Stimulated activated CD8-positive, alpha-beta memory T cell treated with anti-CD3 and anti-CD28 coated beads, Interleukin-7, amount 100 ng/mL, for 48 hours (primary cell): ENCODE measurements at places on chromosomes 4 and X.

DNA sequence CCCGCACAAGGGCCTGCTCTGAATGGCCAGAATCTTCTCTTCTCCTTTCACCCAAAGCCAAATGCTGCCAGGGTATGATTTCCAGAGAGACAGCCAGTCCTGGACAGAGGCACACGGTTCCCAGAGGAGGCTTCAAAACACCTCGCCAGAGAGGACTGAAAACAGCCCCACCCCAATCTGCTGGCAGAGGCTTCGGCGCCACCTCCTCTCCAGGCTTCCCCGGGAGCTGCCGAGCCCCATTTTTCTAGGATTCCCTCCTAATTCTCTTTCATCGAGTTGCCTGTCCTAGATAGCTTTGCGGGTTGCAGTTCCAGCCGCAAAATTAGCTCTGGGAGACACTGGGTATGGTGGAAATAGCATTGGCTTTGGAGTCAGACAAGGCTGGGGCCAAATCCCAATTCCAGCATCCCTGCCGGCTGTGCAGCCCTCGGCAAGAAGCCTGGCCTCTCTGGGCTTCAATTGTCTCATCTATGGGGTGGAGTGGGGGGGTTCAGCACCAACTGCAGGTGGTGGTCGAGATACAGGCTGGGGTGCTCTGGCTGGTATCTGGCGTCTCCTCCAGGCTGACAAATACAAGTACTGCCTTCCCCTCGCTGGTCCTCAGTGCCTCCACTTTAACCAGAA, 22.6 kb downstream of the PPP2R2C start:
- no peak for DNase-seq

DNA sequence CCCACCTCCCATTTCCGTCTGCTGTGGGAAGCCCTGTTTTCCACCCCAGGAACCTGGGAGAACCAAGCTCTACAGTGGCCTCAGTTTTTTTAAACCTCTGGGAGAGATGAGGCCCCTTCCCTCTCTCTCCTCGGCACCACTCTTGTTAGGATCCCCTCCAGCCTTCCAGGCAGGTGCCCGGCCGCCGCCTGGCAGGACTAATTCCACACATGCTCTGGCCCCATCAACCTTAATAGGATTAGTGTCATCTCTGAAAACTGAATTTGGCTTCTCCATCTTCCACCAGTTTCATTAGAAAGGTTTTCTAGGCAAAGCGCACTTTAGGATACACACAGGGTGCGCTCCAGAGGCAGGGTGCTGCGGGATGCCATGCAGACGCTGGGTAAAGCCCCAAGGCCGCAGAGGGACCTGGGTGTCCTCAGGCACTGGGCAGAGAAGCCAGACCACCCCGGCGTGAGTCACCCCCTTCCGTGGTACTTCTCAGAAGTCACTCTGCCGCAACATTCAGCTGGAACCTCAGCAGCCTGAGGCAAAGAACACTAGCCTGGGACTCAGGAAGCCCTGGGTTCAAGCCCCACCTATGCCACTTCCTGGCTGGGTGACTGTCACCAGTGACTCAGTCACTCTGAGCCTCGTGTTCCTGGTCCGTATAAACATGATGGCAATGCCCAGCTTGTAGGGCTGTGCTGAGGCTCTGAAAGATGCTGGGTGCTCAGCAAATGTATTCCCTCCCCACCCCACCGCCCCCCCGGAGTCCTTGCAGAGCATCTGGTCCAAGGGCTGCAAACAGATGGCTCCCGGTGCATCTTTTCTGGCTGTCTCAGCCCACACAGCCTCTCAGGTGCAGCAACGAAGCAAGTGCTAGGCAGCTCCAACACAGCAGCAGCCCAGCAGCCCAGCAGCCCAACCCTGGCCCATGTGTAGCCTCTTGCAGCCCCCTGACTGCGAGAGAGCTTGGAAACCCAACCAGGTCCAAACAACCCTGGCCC, 29.1 kb downstream of the PPP2R2C start:
- no peak for DNase-seq

- no peak for DNase-seq
Observed at GRCh38 chr4:153426207-153426885, 39.8 kb upstream of the TMEM131L start.

- DNase-seq, result no peak
Observed at GRCh38 chr4:137307806-137308205, 224.5 kb downstream of the PCDH18 start.

DNA sequence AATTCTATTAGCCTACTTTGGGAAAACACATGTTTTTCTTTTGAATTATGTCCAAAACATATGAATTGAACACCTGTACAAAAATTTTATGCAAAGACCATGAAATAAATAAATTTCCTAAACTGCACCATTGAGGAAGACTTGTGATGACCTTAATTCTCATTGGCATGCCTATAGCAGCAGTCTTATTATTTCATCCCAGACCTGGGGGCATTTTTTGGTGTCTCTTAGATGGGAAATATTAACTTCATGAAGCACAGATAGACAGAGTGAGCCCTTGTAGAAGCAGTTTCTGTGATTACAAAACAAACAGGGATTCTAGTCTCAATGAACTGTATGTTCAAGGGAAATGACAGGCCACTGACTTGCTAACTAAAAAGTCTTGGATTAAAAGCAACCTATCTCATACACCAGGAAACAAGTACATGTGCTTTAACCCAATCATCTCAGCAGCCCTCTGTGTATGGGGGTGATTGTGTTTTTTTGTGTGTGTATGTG, 32.0 kb upstream of the HPGD start:
- no peak for DNase-seq

DNA sequence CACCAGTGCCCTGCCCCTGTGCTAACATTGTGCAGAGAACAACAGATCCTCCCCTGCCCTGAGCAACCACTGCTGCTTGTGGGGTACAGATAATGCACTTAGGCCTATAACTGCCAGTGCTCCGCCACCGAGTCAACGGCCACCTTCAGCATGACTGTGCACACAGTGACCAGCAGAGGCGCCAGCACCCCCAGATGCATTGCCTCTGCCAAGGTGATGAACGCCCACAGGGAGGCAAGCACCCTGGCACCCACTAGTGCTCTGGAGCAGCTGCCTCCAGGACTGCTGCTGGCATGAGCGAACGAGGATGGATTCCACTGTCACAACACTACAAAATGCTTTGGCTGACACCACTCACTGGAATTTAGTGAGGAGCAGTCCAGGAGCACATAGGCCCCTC, 38.2 kb downstream of the SPIN2B start:
- no peak for DNase-seq

DNA sequence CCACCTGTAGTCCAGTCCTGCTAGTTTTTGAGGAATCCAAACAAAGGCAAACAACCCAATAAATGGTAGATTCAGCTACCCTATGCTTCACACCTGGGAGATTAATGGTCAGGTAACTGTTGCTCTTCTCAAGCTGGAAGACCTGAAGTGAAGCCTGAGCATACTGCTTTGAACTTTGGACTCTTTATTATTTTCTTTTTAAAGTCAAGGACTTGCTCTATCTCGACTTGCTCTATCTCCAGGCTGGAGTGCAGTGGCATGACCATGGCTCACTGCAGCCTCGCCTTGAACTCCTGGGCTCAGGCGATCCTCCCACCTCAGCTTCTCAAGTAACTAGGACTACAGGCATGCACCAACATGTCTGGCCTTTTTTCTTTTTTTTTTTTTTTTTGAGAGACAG, 14.7 kb upstream of the KLHL13 start:
- no peak for DNase-seq

DNA sequence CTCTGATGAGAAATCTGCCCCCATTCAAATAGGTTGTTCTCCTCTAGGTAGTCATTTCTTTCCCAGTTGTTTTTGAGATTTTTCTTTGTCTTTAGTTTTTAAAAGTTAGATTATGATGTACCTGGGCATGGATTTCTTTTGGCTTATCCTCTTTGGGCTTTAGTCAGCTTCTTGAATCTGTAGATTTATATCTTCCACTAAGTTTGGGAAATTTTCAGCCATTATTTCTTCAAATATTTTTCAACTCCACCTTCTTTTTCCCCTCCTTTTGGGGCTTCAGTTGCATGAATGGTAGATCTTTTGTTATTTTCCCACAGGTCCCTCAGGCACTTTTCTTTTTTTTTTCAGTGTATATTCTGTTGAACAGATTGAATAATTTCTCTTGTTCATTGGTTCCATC, 77.3 kb downstream of the JADE3 start:
- no peak for DNase-seq

DNA sequence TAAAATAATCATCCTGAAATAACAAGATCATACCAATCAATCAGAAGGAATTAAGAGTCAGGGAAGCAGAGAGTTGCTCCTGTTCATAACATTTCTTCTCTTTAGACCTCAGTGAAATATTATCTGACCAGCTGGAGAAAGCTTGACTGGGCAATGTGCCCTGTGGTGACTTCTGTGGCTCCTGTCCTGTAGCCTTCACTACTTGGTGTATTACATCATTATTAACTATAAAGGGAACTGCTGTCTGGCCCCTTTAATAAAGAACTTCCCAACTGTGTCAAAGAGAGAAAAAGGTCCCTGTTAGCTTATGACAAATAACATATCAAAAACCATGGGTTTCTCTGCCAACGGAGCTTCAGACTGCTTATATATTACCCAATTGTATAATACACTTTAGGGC, 18.0 kb downstream of the OPHN1 start:
- DNase-seq, result no peak

DNA sequence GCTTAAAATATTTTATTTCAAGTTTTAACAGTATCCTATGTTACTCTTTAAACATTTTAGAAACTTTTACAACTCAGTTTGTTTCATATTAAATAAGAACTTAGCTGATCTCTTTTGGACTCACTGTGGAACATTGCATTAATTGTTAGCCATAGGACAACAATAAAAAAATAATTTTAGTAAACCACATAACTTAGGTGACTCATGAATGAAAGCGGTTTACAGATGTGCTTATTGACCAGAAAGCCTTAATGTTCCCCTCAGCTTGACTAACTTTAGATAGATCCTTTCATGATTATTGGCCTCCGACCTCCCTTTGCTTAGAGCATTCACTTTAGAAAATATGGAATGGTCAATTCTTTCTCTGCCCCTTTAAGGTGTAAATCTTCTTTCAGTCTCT, 783.5 kb upstream of the MAGEB2 start:
- no peak for DNase-seq

DNA sequence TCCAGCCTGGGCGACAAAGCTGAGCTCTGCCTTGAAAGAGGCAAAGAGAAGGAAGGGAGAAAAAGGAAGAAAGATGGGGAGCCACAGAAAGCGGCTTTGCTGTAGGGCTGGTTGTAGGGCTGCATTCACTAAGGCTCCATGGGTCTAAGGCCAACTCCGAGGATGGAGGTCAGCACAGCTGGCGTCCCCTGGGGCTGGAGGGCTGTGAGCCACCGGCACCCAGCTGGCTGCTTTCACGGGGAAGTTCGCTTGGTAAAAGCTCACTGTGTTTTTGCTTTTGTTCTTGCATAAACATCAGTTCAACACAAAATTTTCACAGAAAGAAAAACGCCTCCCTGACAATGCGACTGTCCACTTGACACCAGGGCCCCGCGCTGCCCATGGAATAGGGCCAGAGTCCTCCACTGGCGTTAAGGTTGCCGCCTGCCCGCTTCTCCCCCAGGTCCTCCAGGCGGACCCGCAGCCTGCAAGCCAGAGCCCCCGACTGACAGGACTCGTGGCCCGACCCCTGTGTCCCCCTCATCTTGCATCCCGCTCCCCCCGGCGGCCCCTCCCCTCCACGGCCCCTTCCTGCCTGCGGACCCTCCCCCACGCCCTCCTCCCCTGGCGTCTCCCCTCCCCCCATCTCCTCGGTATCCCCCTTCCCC, 1.1 kb downstream of the RNF212 start:
- DNase-seq, result no peak

DNA sequence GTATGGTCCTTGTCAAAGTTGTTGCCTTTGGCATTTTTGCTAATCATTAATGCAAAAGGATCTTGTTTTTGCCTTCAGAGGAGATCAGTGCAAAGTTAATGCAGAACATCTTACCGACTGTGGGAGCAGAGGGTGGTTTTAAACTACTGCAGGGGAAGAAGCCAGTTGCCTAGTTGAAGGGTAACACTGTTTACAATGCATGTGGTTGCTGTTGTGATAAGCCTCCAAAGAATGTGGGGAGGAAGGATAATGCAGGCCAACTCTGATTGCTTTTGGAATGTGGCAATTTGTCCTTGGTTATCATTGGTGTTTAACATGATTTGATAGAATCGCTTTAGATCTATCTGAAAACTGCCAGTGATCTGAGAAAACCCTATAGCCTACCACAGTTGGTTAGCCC, 204.3 kb upstream of the TLL1 start:
- DNase-seq, result no peak

- DNase-seq, result no peak
Observed at GRCh38 chr4:825971-826330, at the start of gene CPLX1. Gene CPLX1 (minus strand): TSS chr4:826129. CDS start chr4:824522, 1,607 bp downstream.

- no peak for DNase-seq
Observed at GRCh38 chr4:30258949-30259348, 461.2 kb upstream of the PCDH7 start.

DNA sequence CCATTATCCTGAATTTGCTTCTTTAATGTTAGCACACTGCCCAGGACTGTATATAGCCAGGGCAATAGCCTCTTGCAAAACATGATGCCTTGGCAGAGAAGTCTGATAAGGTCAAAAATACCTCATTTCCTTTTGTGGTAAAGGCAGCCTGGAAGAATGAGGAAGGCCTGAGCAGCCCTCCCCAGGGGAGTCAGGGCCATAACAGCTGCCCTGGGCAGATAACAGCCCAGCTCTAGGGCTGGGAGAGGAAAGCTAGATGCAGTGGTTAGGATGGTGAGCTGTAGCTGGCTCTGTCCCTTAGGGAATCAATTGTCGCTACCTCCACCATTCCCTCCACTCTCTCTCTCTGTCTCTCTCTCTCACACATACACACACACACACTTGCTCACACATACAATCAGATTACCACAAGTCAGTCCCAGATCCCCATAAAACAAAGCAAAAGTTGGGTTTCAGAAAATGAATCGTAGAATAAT, 29.2 kb downstream of the EFHC2 start:
- no peak for DNase-seq

DNA sequence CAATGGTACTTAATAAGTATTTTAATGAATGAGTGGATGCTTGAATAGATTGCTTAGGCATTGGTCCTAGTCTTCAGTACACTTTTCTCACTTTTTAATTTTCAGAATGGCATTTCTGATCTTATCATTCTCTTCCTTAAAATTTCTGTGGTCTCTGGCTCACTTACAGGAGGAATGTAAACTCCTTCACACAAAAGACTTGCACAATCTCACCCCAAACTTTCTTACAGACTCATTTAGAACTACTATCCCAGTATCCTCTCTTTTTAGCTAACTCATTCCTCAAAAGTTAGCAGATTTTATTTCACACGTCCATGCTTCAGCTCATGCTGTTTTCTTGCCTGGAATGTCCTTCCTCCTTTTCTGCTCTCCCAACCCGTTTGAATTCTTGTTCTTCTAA, 350.1 kb downstream of the GRXCR1 start:
- no peak for DNase-seq

GRCh38 chr4:180099957-180100356, 2143.2 kb upstream of the TENM3 start:
- no peak for DNase-seq

- DNase-seq, result no peak
Observed at GRCh38 chrX:29478336-29479069, 736.9 kb upstream of the MAGEB2 start.

- no peak for DNase-seq
Observed at GRCh38 chrX:105829011-105829410, 6.7 kb downstream of the NRK start.

- no peak for DNase-seq
Observed at GRCh38 chr4:78214078-78214477, 157.0 kb downstream of the FRAS1 start.

GRCh38 chrX:12950851-12951594, 23.9 kb upstream of the TMSB4X start:
- peak; percentile 64 for DNase-seq

- DNase-seq, result no peak
Observed at GRCh38 chr4:85142451-85142850, 176.0 kb upstream of the WDFY3 start.

- no peak for DNase-seq
Observed at GRCh38 chrX:19791562-19791961, 95.8 kb downstream of the SH3KBP1 start.

GRCh38 chr4:32112891-32113290, 1392.7 kb downstream of the PCDH7 start:
- DNase-seq, result no peak
